Urothelium cell line (cell line): ENCODE measurements at places on chromosomes 12 and 14.
A peak's percentile ranks its signal among the peaks of the same experiment; 100 is the strongest.

- DNase-seq: peak; percentile 99
Measured at GRCh38 chr12:6890789-6891645, 13.6 kb upstream of the LRRC23 start.

GRCh38 chr14:79369359-79370332 is 841.7 kb downstream of the DIO2 start:
- DNase-seq: peak; percentile 69

- DNase-seq: no peak
Measured at GRCh38 chr12:78249578-78249977, 418.9 kb downstream of the NAV3 start.

- DNase-seq: no peak
Measured at GRCh38 chr12:58513301-58513834, 406.9 kb downstream of the LRIG3 start.
